Glutamatergic neuron (in vitro differentiated cells): ENCODE measurements at places on chromosomes 1 and 21. TPM values are rescaled to one million over a fixed set of nuclear protein-coding genes. Genes with fewer than 3 reads are reported as not detected.
A peak's percentile ranks its signal among the peaks of the same experiment; 100 is the strongest.

The OR2T2 gene
- total RNA-seq = not detected

GRCh38 chr1:9665193-9665592 is 13.7 kb downstream of the PIK3CD start:
- no peak for DNase-seq

DNA sequence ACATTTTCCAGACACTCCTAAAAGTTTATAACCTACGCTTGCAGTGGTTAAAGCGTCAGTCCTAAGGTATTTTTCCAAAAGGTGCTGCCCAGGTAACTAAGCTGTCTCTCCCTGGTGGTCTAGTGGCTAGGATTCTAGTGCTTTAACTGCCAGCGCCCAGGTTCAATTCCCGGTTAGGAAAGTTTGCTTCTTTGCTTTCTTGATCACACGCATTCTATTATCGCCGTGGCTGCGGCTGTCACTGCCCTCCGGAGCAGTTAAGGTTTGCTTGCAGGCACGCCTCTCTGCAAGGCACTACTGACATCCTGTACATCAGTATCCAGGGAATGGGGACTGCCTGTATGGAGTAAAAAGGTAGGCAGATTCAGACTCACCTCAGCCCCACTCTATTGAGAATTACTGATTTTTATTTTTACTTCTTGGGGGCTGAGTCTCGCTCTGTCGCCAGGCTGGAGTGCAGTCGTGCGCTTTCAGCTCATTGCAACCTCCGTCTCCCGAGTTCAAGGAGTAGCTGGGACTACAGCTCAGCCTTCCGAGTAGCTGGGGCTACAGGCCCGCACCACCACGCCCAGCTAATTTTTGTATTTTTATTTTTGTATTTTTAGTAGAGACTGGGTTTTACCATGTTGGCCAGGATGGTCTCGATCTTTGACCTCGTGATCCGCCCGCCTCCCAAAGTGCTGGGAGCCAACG is 53.2 kb upstream of the CFAP126 start:
- no peak for DNase-seq

GRCh38 chr1:90282811-90283210 is 287.9 kb downstream of the ZNF326 start:
- no peak for DNase-seq

The PIK3C2B gene
- 156 TPM for total RNA-seq

- no peak for DNase-seq
These were observed 26.8 kb upstream of the KDM4A start for GRCh38 chr1:43622901-43623780.

The OR10Z1 gene
- not detected for total RNA-seq

The PRMT6 gene
- 16.8 TPM for total RNA-seq

The PTPRU gene
- 92.5 TPM for total RNA-seq

GRCh38 chr1:202187697-202188407 is 5.7 kb upstream of the LGR6 start:
- DNase-seq = no peak

- DNase-seq = no peak
These were observed 847.8 kb downstream of the MRPL39 start for GRCh38 chr21:24759348-24760075.

DNA sequence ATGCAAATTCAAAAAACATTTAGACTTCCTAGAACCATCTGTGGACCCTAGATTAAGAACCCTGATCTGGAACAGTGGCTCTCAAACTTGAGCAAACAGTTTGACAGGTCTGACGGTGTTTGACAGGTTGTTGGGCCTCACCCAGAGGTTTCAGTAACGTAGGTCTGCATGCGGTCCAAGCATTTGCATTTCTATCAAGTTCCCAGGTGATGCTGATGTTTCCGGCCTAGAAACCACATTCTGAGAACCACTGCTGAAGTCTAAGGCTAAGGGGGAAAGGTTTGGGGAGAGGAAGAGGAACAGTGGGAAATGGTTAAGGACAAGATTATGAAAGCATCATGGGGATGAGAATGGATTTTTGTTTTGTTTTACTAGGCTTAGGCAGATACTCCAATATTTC is 48.6 kb downstream of the MDM4 start:
- DNase-seq = no peak

GRCh38 chr1:50720457-50721053 is 239.5 kb downstream of the FAF1 start:
- DNase-seq = no peak

DNA sequence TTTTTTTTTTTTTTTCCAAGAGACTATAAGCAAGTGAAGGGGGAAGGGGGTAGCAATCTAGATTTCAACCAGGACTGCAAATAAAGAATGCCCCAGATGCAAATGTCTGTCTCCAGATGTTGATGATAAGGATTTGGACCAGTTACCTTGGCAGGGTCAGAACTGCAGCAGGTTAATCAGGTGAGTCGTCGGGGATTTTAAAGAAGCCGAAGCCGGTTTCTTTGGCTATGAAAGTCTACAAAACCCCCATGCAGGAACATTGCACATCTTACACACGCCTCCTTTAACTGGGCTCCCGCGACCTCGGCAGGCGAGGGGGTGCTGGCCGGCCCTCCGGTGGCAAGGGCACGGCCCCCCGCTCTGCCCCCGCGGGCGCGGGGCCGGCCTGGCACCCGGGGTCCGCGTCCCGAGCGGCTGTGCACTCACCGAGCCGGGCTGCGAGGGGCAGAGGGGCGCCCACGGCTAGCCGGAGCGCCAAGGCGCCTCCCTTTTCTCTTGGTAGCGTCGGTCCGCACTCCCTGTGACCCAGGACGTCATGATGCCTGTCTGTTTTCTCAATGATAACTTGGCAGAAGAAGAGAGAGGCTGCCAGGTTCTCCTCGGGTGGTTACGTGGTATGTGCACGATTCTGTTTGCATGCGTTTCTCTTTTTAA is 366.3 kb upstream of the ESRRG start:
- peak; percentile 34 for DNase-seq

DNA sequence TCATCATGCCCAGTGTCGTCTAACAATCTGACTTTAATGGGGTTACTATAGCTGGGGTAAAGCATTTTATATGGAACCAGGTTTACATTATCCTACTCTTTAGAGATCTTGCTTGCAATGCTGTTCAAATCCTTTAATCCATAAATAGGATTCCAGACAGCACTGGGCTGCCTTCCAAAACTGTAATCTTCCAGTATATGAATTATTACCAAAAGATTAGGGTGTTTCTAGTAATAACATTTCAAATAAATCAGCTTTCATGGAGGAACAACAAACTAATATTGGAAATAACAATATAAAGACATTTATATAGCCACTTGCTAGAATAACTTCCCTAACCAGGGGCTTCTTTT is 88.6 kb upstream of the PLXNA2 start:
- no peak for DNase-seq

The PPIH gene
- total RNA-seq = 22.6 TPM

DNA sequence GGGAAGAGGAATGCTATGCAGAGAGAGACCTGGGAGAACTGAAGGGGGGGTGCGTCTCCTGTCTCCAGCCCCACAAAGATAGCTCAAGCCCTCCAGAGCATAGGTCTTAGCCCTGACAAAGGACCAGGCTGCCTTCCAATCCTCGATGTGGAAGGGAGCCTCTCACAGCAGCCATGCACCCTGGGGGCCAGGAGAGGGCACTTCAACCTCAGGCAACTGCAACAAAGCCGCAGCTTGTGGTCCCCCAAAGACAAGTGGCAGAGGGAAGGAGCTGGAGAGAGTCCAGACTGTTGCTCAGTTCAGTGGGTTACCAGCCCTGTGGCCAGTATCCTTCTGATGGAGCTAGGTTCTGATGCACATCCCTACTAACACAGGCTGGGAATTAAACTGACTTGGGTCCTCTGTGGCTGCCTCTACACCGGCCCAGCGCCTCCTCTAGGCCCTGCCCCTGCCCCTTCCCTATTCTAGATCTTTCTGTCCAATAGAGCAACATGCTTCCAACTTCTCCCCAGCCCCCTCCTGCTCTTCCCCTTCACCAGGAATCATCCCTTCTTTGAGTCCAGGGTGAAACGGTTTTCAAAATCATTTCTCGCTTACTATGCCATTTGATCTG is 100.7 kb upstream of the SPATA6 start:
- DNase-seq = peak; percentile 89

DNA sequence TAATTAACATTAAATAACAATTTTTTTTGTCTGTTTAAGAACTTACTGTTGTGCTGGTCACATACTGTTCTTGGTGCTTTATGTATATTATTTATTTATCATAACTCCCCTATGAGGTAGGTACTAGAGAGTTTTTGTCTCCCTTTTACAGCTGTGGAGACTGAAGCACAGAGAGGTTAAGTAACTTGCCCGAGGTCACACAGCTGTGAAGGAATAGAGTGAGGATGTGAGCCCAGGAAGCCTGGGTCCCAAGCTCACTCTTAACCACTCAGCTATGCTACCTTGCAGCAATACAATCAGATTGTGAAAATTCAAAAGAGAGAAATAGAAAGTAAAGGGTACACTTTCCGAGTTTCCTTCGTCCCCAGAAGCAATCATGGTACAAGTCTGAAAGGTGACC is 35.6 kb upstream of the FHAD1 start:
- no peak for DNase-seq

The RNU11 gene
- total RNA-seq = not detected

DNA sequence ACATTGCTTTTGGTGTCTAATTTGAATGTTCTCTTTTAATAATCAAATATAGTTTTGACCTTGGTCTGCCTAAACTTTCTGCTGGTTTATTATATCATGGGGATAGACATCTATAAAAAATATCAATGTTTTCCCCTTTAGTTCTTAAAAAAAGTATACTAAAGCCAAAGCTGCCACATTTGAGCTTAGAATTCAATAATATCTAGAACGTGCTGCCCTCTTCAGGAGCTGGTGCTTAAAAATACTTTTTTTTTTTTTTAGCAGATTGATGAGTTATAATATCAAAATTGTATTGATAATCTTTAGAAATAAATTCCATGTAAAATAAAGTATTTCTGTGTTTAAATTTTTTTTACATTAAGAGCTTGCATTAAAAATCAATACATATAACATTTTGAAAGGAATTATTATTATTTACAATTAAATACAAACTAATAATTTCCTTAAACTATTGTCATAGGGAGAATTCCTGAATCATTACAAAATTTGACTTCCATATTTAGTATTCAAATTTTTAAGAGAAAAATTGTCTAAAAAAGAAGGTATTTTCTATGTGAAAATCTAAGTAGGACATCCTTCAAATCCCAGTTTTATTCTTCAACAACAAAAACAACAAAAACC is 40.1 kb upstream of the ADGRL2 start:
- DNase-seq = no peak

DNA sequence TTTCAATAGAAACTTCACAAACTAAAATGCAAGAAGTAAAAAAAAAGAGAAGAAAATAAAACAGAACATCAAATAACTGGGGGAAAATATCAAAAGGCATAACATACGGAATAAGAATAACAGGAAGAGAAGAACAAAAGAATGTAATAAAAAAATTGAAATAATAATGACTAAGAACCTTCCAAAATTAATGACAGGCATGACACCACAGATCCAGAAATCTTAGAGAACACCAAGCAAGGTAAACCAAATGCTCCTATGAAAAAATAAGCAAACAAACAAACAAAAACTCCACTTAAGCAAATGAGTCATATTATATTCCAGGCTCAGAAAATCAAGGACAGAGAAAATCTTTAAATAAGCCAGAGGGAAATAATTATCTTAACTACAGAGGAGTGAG is 8.7 kb downstream of the OR10J1 start:
- DNase-seq = no peak

The CHI3L1 gene
- total RNA-seq = not detected

The TNFAIP8L2 gene
- total RNA-seq = not detected

GRCh38 chr1:57910782-57911181 is 486.9 kb upstream of the DAB1 start:
- DNase-seq = no peak

The VWA5B1 gene
- 0.10 TPM for total RNA-seq

DNA sequence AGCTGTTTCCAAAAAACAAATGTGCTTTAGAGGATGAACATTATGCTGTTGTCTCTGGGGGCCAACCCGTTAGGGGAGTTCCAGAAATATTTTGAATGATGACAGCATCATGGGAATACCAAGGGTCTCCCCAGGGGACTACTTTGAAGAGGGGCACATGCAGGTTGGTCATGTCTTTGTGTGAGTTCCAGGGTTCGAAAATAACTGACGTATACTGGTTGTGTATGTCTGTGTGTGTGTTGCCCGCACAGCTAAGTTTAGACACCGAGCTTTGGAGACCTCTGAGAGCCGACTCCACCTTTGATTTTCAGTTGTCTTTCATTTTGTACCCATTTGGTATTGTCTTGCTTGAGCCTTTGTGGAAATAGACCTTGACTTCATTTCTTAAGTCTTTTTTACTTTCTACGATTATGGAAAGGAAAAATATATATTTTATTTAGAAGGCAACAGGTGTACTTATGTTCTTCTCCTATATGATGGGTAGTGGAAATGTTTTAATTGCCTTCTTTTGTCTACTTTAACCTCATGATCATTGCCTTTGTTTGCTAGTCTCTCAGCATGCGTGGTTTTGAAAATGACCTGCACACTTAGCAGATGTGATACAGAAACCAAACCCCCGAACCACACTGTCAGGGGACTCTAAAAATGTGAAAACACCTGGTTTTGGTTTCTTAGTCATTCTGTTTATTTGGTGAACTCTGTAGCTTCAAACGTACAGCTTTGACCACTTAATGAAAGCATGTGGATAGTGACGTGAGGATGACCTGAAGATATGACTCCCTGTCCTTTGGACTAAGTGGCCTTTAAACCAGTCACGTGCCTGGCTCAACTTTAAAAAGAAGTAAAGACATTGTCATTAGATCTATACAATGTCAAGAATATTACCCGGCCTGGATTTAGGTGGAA is 56.5 kb downstream of the GALNT2 start:
- DNase-seq = no peak

The SELP gene
- not detected for total RNA-seq

- no peak for DNase-seq
These were observed 153.5 kb downstream of the HLX start for GRCh38 chr1:221032637-221033280.

The CCDC185 gene
- not detected for total RNA-seq

DNA sequence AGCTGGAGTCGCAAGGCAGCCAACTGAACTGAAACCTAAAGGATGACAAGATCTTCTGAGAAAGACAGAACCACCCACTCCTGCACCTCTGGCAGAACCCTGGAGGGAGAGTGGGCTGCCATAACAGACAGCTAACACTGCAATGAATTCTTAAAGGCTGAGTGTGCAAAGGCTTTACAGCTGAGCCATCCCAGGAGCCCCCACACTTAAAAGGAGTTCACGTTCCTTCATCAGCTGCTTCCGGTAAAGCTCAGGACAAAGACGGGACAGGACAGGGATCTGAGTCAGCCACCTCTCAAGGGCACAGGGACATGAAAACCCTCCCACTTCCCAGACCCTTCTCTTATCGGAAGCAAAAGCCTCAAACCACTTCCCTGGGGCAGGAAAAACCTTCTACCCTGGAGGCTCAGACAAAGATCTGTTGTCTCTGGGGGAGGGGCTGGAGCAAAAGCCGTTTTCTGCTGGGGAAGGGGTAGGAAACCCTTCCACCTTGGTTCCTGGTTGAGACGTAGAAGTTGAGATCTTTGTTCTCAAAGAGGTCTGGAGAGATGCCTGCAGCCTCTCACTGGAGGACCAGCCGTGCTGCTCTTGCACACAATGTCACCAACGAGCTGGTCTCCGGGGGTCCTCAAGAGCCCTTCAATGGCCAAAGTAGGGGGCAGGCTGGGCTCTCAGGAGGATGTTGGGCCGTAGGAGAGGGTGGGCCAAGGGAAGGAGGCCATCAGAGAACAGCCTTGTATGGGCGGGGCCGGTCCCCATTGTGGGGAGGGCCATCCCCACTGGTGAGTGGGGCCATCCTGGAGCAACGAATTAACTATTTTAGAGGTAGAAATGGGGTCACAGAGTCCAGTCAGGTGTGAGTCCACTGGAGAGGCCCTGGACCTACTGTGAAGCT is 452.4 kb downstream of the PTPRU start:
- no peak for DNase-seq
